Tibial artery (tissue), 4 donors: ENCODE measurements at places on chromosomes 6 and 20.

DNA sequence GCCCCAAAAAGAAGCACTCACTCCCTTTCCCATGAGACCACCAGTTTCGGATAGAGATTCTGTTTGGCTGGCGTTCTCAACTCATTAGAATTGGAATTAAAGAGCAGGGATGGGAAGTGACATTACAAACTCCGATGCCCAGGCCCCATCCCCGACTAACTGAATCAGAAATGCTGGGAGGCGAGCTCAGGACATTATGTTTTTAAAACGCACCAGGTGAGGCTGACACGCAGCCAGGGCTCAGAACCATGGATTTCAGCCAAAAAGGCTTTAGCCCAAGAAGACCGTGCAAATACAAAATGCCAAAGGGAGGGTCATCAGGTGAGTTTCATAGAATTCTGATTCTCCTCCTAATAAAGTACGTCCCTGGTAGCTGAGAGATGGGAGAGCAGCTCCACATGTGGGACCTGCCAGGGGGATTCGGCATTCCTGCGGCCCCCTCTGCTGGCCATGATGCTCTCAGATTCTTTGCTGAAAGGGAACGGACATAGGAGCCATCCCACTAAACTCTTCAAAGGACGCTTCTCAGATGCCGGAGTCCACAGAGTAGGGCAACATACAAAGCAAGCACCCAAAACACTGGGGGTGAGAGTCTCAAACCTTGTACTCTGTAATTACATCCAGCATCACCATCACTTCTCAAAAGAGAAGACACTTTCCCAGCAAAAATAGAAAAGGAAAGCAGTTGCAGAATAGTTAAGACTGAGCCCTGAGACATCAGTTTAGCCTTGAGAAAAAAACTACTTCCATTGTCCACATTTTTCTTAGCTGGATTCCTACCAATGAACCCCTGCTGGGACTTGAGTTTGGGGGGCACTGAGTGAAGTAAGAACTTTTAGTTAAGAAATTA lies 205.2 kb downstream of the BMP7 start:
- peak; percentile 42 for DNase-seq

DNA sequence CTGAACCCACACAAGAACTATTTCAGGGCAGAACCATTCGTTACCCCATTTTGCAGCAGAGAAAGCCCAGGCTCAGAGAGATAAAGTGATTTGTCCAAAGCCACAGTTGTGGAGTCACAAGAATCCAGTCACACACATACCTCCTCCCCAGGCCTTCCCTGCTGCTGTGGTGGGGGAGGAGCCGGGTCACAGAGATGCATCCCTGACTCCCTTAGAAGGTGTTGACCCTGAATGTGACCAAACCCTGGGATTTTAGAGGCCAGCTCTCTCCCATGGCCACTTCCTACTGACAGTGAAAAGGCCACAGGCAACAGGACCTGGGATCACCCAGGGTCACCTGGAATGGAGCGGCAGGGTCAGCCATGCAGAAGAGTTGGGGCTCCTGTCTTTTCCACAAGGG lies 48.6 kb downstream of the CHMP4B start:
- no peak for DNase-seq

- DNase-seq, result no peak
Measured at GRCh38 chr6:69379518-69379917, 417.3 kb downstream of the LMBRD1 start.

DNA sequence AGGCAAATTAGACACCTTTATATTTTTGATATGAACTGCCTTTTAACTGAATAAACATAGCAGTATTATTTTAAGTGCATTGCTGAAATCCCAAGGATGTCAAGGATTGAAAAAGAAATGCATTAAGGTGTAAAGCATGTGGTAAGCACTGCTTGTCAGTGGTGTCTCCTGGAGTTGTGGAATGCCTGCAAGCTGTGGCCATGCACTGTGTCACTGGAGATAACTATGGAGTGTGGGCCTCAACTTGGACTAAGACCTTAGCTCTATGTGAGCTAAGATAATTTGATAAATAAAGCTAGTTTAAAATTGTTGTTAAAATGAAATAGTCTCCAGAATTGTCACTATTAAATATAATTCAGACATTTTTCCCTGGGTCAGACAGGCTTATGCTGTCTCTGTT lies 156.6 kb upstream of the OPRM1 start:
- no peak for DNase-seq

GRCh38 chr6:83474309-83474708 lies 38.0 kb upstream of the PRSS35 start:
- DNase-seq, result no peak

DNA sequence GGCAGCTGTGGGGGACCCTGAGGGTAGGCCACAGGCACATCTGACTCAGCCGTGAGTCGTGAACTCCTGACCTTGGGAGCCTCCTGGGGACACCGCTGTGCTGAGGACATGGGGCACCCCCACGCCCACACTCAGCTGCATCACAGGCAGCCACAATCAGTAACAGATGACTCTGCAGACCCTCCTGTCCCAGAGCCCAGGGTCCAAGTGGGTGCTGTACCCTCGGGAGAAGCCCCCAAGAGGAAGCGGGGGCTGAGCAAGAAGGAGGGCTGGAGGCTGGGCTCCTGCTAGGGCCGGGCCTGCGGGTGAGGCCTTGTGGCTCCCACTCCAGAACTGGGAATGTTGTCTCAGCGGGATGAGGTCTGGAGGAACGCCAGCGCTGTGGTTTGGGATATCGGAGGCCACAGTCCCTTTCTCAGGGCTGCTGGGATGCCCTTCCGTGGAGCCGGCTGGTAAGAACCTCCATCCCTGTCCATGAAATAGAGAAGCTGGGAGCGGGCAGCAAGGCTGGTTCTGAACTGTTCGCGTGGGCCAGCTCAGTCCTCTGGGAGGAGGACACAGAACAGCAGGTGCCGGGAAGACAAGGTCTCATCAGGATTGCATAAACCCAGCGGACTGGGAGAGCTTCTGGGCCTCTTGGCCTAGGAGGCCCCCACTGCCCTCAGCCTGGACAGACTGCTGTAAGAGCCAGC lies 3.1 kb upstream of the LAMA5 start:
- DNase-seq, result no peak

DNA sequence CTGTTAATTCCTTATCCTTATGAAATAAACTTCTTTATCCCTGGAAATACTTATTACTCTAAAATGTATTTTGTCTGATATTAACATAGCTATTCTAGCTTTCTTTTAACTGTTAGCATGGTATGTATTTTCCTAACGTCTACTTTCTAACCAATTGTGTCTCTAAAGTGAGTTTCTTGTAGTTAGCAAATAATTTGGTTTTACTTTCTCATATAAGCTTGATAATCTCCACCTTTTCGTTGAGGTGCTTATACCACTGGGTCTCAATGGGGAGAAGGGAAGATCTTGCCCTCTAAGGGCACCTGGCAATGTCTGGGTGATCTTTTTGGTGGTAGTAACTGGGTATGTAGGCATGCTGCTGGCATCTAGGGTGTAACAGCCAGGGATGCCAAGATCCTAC lies 25.7 kb downstream of the ZNF334 start:
- DNase-seq, result no peak

GRCh38 chr6:125357515-125358256 lies 55.9 kb upstream of the HDDC2 start:
- no peak for DNase-seq

GRCh38 chr6:27149150-27149549 lies 98.4 kb upstream of the PRSS16 start:
- DNase-seq, result no peak

DNA sequence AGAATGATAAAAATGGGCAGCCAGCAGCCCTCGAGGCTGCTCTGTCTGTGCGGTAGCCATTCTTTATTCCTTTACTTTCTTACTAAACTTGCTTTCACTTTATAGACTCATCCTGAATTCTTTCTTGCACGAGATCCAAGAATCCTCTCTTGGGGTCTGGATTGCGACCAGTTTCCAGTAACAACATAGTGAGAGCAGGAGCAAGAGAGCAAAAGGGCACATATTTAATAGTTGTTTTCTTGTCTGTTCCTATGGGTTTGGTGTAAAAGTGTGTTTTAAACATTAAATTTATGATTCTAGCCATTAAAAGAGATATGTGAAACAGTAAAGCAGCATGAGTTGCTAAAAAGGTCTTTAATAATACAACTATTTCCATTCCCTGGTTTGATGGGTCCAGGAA lies 78.8 kb upstream of the OPRM1 start:
- no peak for DNase-seq

GRCh38 chr6:7414811-7415210 lies 25.2 kb downstream of the RIOK1 start:
- DNase-seq, result no peak

DNA sequence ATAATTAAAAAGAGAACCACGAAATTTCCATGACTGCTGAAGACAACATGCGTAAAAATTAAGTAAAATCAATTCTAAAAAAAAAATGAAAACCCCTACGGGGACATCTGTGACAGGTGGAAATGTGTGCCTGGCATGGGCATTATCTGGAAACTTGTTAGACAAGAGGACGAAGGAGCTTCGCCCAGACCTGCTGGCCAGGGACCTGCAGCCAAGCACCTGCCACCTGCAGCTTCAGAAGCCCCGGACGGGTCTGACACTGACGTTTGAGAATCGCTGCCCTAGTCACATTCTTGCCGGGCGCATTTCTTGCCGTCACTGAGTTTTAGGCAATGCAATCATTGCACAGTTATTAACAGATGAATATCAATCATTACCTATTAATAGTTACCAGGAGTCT lies 140.3 kb downstream of the SMOC2 start:
- no peak for DNase-seq

DNA sequence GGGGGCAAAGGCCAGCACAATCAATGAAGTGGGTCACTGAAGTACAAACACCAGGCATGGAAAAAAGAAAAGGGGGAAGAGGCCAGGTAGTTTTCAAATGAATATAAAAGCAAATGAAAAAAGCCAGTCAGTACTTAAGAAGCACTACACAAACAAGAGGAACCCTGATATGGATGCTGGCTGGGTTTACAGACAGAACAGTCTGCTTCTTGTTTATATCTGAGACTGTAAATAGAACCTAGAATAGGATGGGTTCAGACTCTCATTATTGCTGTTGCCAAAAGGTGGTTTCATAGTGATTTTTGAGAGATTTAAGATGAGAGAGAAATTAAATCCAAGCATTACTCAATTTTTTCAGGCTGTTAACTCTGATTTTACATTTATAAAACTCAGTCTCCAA lies 24.1 kb downstream of the USP45 start:
- DNase-seq, result no peak

DNA sequence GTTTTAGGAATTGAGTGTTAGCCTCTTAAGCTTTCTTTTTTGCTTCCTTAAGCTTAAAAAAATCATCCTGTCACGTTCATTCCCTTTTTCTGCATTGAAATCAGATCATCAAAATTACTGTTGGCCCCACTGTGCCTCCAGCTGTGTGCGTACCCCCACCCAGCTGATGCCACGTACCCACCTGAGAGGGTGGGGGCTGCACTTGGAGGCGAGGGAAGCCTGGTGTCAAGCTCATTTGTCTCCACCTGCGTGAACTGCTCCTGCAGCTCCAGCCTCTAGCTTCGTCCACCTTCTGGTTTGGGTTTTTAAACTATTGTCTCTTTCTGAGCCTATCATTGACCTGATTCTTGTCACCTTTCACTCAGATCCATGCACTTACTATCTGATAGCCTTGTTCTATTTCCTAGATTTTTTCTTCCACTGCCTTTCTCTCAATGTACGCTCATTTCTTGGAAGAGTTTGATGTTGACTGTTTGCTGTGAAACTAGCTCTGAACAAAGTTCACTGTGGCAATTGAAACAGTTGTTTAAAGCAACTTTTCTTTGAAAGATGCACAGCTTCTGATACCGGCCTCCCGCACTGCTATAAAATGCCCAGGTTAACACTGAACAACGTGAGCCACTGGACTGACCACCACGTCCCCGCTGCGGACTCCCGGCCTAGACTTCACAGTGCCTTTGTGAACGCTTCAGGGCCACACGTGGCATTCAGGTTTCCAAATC lies 30.0 kb upstream of the IRF4 start:
- DNase-seq, result no peak

- no peak for DNase-seq
Measured at GRCh38 chr20:48681873-48682426, 145.8 kb downstream of the PREX1 start.

- no peak for DNase-seq
Measured at GRCh38 chr20:45258259-45258658, 3.9 kb upstream of the SLPI start.

DNA sequence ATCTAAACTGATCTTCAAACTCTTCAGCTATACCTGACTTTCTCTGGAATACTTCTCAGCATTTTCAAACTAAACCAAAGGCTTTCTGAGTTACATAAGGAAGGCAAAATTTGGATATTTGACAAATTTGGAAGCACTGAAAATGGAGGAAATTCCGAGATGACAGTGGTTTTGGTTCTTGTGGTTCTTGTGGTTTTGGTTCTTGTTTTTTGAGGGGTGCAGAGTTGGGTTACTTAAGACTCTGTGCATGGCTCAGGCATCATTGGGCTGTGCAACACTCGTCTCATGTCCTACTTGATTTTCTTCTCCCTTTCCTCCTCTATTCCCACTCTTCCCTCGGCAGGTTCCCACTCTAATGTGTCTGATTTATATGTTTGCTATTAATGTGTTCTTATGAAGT lies 78.0 kb downstream of the SLC22A3 start:
- DNase-seq, result no peak

DNA sequence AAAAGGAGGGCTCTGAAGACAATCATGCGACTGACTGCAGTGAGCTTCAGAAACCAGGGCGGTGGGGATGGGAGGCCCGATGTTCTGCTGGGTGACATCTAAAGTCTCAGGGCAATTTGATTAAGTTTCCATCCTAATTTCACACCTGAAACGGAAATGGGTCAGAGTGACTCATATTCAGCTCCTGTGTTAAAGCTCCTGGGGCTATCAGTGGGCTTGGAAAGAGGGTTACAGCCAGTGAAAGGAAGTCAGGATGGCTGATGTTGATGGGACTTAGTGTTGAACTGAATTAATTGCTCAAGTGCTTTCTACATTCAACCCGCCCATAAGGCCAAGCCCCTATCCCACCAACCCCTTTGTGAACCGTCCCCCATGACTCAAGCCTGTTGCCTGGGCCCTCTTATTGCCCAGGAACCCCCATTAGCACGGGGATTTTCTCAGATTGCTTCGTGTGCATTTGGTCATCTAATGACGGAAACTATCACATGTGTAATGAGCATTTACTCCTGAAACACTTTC lies 47.1 kb upstream of the TBC1D7 start:
- DNase-seq, result no peak

DNA sequence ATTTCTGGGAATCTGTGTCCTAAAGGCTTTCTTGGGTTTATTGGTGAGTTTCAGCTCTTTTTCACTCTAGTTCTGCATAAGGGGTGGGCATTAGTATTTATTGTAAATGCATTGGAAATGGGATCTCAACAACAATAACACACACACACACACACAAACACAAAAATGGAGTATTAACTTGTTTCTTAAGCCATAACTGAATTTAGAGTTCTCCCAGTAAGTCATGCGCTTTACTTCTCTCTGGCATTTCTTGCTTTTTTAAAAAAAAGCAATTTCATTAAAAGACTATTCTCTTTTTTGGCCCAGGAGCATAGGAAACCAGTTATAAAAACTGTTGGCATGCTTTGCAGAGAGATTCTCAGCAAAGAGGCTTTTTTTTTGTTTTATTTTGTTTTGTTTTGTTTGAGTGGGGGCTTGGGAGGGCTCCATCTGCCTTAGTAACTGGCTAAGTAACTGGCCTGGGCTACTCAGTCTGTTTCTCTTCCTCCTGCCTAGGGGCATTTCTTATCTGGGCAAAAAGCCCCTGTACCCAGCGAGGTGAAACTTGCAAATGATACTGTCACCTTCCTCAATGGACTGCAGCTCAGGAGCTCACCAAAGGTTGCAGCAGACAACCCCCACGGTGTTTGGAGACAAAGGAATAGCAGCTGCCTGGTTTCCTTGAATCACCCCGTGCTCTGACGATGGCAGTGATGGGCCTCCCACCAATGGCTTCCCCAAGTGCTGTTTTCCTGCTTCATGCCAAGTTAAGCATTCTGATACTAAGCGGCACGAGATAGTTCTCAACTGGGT lies 128.5 kb downstream of the BCAS1 start:
- no peak for DNase-seq
